Pancreas (tissue), 10 donors: ENCODE measurements at places on chromosomes 5 and 9. TPM values are rescaled to one million over a fixed set of nuclear protein-coding genes. Genes with fewer than 3 reads are reported as not detected.
A peak's percentile ranks its signal among the peaks of the same experiment; 100 is the strongest.

- no peak for DNase-seq
Measured at GRCh38 chr5:31086839-31087415, 106.6 kb upstream of the CDH6 start.

Gene LHX3
- not detected for total RNA-seq

Gene C9orf153
- total RNA-seq, result not detected

Gene CXCL14
- total RNA-seq, result 0.93 TPM

Gene MOCS2
- 20.5 TPM for total RNA-seq

DNA sequence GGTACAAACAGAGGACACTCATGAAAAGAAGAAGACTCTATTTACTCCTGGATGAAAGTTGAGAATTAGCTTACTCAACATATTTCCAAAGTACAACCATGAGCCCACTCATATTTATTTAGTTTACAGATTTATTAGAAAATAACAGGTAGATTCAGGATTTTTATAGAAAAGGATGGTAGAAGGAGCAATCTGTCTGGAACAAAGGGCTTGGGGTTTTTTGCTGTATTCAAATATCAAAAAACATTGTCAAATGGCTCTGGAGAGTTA is 7.0 kb upstream of the ERAP2 start:
- DNase-seq, result no peak

- DNase-seq, result peak; percentile 49
Measured at GRCh38 chr5:132825033-132825833, 5.2 kb downstream of the SHROOM1 start.

Gene CARTPT
- total RNA-seq, result not detected

- no peak for DNase-seq
Measured at GRCh38 chr5:38249301-38249700, 9.1 kb upstream of the EGFLAM start.

GRCh38 chr5:109645707-109646192 is 44.0 kb upstream of the MAN2A1 start:
- DNase-seq, result no peak

DNA sequence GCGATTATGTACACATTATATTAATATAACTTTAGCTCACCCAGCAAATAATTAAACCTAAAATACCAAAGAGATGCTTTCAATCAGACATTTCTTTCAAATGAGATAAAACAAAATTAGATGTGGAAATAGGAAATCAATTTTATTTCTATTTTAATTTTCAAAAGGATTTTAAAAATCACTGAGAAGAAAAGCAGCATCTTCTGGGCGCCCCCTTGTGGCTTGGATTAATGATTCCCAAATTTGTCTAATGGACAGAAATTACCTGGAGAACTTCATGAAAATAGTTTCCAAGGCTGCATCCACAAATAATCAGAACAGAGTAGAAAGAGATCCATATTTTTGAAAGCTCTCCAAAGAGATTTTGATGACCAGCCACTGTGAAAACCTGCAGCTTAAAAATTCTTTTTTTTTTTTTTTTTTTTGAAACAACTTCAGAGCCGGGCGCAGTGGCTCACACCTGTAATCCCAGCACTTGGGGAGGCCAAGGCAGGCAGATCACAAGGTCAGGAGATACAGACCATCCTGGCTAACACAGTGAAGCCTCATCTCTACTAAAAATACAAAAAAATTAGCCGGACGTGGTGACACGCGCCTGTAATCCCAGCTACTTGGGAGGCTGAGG is 50.9 kb upstream of the CEMIP2 start:
- no peak for DNase-seq

DNA sequence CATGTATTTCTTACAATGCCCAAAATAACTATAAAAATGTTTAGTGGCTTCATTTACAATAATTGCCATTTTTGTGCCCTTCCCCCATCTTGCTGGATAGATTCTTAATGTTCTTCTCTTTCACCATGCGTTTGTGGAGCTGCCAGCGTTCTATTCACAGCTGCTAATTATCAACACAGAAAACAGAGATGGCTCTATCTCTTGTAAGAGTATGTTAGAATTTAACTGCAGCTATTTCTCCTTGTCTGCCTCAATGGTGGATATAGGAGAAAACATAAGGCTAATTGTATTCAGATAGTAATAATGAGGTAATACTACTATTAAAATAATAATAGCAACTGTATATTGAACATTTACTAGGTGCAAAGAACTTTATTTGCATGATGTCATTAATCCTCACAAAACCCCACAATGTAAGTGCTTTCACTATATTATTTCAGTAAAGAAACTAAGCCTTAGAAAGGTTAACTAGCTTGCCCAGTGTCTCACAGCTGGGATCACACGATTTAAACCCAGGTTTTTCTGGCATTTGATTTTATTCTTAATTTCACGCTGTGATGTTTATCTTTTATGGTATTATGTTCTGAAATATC is 50.1 kb downstream of the JAKMIP2 start:
- DNase-seq, result no peak

DNA sequence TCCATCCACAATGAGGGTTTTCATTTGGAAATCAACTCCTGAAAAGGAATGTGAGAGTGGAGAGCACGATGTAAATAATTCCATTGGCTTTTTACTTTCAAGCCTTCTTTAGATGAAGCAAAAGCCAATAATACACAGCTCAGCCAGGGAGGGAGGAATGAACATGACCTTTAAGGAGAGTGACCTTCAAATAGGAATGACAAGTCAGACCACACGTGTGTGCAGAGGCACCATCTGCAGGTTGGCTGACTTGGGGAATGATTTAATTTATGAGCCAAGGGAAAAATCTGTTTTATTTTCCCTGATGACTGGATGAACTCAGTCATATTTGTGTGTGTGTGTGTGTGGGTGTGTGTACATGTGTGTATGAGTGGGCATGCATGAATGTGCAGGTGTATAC is 64.5 kb downstream of the RASEF start:
- no peak for DNase-seq
